Inflammatory macrophage (primary cell): ENCODE measurements at places on chromosomes 6 and 20.

DNA sequence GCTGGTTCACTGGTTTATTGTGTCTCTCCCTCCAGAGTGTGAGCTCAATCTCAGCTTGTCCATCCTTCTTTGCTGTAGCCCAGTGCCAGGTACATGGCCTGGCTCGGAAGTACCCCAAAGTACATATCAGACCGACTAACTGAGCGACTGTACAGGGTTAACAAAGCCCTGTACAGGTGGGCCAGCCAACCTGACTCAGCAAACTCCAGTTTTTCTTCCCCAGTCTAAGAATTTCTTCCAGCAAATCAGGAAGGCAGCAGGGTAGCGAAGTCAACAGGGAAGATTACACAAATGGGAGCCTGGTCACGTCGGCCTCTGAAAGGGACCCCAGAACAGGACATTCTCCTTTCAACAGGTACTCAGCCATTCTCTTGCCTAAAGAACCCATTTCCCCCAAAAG, 31.3 kb downstream of the ZMYND8 start:
- no peak for DNase-seq

DNA sequence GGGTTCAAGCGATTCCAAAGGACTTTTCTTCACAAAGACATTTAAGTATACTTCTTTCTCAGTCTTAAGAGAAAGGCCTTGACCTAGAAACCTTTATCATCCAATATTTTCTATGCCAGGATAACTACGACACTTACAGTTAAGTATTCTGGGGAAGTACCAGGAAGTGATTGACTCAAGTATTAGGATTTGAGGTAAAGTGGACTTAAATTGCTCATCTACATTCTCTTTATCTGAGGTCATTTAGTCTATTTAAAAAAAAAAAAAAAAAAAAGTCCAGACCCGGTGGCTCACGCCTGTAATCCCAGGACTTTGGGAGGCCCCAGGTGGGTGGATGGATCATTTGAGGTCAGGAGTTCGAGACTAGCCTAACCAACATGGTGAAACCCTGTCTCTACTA, 114.7 kb downstream of the ZFAND3 start:
- DNase-seq, result no peak

- no peak for DNase-seq
These were observed at the start of gene ACSS2 for GRCh38 chr20:34876406-34877282. Gene ACSS2 (plus strand): TSS chr20:34876612. CDS start chr20:34876646, 34 bp downstream.

- DNase-seq, result no peak
These were observed 71.8 kb downstream of the GPR6 start for GRCh38 chr6:110049696-110050439.

DNA sequence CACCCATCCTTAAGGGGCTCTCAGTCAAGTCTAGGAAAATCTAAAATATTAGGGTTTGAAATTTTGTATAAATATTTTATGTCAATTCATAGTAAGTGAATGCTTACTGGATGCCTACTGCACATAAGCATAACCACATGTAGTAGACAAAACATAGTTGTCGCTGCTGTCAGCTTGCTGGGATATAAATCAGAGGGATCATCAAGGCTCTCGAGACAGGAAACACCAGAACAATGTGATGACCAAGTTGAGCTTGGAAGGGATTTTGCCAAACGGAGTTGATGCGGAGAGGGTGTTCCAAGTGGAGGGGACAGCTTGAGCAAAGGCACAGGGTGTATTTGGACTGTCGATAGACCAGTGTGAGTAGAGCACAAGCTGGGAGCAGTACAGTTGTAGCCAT, 105.8 kb upstream of the SUPT3H start:
- DNase-seq, result no peak

DNA sequence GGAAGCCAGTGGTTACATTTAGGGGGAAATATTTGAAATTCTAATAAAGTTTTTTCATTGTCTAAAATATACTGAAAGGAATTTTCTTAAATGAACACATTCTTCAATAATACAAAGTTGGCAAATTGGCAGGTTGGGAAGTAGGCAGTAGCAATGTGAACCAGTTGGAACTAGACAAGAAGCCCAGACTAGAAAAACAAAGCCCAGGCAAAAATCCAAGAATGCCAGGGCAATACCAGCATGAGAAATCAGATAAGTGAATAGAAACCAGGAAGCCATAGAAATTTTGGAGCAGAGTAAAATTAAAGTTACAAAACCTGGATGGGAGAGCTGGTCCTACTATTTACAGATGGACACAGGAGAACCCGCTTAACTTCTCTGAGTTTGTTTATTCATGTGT, 52.2 kb downstream of the TPBG start:
- DNase-seq, result no peak

DNA sequence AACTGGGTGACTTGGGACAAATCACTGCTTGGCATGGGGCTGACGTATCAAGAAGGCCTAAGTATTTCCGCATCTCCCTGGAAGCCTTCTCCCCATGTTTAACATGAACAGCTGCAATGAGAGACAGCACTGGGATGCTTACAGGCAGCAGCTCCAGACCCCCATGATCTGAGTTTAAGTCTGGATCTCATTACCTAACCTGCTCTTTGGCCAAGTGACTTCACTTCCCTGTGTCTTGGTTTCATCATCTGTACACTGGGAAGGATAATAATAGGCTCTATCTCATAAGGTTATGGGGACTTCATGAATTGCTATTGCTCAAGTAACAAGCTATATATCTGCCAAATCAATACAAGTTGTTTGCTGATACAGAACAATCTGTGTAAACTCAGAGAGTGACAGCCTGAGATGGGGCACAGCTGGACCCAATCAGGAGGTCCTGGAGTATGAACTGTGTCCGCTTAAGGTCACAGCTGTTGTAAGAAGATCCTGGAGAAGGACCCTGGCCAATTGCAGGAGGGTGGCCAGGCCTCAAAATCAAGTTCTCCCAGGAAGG, 56.0 kb downstream of the TGM2 start:
- DNase-seq, result peak; percentile 59

DNA sequence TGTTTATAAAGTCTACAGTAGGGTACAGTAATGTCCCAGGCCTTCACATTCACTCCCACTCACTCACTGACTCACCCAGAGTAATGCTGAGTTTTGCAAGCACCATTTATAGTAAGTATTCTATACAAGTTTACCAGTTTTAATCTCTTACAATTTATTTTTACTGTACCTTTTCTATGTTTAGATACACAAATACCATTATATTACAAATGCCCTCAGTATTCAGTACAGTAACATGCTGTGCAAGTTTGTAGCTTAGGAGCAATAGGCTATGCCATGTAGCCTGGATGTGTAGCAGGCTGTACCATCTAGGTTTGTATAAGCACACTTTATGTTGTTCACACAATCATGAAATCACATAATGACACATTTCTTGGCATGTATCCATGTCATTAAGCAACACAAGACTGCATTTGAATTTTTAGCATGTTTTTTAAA, 673.6 kb downstream of the CD109 start:
- no peak for DNase-seq

- no peak for DNase-seq
These were observed 6.2 kb upstream of the DDX43 start for GRCh38 chr6:73388433-73388799.

DNA sequence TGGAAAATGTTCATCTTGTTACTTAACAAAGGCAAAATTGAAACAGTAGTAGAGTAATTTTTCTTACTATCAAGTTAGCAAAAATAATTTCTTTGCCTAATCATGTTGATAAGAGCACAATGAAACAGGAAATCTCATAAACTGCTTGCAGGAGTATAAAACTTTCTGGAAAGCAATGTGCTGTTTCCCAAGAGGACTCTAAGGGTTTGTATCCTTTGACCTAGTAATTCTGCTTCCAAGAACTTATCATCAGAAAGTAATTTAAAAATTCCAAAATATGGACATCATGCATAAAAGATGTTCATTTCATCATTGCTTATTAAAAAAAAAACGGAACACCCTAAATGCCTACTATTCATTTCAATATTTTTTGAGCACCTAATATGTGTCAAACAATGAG, 46.1 kb upstream of the TNFAIP3 start:
- no peak for DNase-seq

- no peak for DNase-seq
These were observed 125.1 kb downstream of the MYLK4 start for GRCh38 chr6:2625581-2625980.

DNA sequence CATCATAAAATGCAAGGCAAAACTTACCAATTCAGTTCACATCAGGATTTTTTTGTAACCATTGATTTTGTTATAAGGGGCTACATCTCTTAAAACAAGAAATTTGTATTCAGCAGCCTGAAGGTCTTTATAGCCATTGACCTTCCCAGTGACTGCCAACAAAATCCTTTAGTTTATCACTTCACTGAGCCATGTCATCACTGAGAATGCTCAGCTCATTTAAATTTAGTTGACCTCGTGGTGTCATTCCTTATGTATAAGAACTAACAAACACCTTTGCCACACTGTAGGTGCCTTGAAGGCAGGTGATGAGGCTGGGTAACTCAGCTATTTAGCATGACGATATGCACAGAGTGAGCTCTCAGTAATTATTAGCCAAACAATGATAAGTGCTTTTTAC, 77.7 kb downstream of the GRM1 start:
- no peak for DNase-seq

GRCh38 chr6:115932481-115932880, 128.2 kb downstream of the FRK start:
- no peak for DNase-seq

DNA sequence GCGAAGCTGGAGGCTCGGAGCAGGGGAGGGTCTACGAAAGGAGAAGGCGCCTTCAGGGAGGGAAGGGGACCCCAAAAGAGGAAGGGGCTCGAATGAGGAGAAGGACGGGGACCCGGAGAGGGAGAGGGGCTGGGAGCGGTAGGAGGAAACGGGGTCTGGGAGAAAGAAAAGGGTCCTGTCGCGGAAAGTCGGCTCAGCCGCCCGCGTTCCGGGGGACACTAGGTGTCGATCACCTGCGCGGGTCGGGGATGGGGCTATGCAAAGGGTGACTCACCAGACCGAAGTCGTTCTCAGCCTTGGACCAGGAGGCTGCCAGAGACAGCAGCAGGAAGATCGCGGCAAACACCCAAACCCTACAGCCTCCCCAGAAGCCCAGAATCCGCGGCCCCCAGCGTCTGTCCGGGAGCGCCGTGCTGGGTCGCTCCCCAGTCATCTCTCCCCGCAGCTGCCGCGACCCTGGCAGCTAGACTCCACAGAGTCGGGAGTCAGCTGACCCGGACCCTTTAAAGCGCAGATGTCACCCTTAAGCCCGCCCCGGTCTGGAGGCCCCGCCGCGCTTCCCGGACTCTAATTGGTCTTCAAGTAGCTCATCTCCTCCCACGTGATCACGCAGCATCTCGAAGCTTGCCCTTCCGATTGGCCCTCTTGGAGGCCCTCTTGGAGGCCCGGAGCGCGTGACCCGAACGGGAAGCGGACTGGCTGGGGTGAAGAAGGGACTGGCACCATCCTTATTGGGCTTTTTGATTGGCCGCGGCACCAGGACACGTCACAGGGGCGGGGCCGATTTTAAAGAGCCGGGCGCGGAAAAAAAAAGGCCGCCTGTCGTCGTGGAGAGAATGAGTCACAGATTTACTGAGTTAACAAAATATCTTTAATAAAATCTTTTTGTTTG, at the start of gene NEU1:
TSS of gene NEU1 (minus strand) at position 478 of the 892 bp plus-strand sequence. CDS start at position 433, 45 bp downstream.
- DNase-seq, result peak; percentile 100

DNA sequence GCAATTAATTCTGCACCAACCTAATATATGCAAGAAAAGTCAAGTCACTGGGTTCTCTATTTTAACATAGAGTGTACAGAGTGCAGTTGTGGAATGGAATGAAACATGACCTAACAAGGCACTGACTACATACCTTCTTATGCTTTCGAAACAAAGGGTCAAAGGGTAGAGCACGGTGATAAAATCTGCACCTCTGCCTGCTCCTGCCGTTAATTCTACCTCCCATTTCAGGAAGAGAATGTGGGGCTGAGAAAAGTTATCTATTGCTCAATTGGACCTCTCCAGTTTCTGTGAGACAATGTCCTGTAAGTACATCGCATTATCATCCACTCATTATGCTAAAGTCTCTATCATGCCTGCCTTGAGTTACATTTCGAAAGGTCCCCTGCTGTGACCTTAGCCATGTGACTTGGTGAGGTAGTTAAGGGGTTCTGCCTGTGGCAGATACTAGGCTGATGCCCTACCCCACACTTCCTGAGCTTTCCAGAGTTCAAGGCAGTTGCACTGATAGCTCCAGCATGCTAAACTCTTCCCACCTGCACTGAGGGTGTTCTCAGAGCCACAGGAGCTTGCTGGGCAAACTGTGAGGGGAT, 14.0 kb upstream of the MOCS1 start:
- no peak for DNase-seq

DNA sequence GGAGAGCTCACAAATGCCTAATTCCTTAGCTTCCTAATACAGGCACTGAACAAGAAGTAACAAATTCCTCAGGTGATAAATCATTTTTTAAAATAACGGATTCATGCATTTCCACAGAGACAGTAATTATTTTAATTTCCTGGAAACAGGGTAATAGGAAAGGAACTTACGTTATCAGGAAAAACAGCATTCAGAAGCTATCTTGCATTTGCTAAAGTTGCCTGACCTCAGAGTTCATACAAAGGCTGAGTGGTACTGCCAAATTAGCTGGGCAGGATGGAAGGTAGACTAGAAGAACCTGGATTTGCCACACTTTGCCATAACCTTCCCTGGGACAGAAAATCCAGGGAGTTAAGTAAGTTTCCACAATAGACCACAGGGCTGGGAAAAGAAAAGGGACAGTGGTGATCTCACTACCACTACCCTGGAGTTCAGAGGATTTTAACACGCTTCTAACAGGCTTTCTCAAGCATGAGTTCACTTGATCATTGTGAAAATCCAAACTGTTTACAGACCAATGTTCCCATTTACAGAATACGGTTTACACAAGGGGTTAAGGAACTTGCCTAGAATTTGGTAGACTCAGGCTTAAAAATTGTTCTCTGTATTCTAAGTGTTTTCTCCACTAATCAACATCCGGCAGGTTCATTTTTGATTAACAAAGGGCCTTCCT, 57.0 kb downstream of the KIF13A start:
- DNase-seq, result peak; percentile 45

- no peak for DNase-seq
These were observed 149.8 kb upstream of the ATXN1 start for GRCh38 chr6:16911088-16911487.

DNA sequence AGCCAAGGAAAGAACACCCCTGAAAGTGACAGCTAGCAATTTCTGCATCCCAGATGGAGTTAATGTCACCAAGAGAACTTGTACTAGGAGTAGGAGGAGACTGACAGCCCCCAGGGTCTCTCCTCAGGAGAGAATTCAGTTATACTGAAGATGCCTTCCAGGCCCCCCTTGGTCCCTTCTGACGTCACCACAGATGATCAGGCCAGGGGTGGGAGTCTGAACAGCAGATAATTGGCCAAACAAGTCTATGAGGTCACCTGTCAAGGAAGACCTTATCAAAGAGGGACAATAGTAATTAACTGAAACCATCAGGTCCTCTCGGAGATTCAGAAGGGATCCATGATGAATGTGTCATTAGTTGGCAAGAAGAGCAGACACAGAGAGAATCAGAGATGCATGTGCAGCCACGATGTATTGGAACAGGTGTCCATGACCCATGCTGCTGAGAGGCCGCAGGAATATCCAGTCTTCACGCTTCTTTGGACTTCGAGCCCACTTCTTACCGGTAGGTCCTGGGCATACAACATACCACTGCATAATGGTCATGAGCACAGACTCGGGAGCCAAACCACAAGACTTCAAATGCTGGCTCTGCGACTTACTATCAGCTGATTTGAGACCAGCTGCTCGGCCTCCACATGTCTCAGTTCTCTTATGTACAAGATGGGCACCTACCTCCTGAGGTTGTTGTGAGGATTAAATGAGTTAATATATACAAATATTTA, 10.2 kb downstream of the TRIM10 start:
- DNase-seq, result no peak

GRCh38 chr20:51979226-51979625, 176.9 kb upstream of the SALL4 start:
- DNase-seq, result no peak

GRCh38 chr20:54219751-54220426, 12.0 kb downstream of the PFDN4 start:
- DNase-seq, result peak; percentile 33

- peak; percentile 88 for DNase-seq
These were observed 18.4 kb downstream of the NUDT3 start for GRCh38 chr6:34374069-34374468.
